Vagina (tissue), 2 donors: ENCODE measurements at places on chromosomes 1 and 21.

GRCh38 chr1:67429011-67429527 lies 1.1 kb downstream of the SERBP1 start:
- no peak for DNase-seq

DNA sequence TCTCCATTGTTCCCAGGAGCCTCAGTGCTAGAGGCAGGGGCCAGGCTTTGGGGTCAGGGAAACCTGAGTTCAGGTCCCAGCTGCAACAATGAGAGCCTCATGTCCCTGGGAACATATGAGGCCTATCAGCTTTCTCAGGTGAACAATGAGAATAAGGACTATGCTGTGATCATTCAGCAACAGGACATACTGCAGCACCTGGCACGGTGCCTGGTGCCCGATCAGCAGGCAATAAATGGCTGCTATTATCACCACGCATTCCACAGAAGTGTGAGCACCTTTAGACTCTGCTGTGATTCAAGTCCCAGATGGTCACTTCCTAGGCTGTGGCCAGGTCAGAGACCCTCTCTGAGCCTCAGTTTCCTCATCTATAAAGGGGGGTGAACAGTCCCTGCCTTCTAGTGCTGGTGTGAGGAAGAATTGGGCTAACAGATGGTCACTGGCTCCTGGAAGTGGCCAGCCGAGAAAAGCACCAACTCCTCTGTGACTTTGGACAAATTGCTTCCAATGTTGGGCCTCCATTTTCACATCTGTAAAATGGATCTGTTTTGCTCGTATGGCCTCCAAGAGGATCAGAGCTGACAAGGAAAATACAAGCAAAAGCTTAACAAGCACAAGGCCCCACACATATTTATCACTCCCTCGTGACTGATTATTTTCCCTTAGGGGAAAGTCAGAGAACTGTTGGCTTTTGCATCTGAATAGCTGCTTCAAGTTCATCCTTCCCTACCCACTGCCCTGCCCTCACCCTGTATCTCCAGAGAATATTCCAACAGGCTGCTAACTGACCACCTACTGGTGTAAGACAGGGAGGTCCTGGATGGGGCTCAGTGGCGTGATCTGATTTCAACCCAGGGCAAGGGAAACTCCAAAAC lies 1.1 kb downstream of the SLC5A9 start:
- no peak for DNase-seq

GRCh38 chr1:240193679-240194078 lies 102.0 kb downstream of the FMN2 start:
- DNase-seq, result no peak

- DNase-seq, result no peak
Observed at GRCh38 chr1:18635070-18635577, 4.5 kb downstream of the PAX7 start.

DNA sequence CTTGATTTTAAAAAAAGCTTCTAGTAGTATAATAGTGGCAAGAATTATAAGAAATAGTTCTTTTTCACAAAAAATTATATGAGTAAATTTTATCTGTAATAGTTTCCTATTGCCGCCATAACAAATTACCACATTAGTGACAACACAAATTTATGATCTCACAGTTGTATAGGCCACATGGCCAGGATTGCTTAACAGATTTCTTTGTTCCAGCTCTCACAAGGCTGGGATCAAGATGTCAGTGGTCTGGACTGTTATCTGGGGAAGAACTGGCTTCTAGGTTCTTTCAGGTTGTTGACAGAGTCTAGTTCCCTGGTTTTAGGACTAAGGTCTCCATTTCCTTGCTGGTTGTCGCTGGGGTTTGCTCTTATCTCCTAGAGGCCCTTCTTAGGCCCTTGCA lies 236.4 kb downstream of the USP25 start:
- DNase-seq, result no peak

DNA sequence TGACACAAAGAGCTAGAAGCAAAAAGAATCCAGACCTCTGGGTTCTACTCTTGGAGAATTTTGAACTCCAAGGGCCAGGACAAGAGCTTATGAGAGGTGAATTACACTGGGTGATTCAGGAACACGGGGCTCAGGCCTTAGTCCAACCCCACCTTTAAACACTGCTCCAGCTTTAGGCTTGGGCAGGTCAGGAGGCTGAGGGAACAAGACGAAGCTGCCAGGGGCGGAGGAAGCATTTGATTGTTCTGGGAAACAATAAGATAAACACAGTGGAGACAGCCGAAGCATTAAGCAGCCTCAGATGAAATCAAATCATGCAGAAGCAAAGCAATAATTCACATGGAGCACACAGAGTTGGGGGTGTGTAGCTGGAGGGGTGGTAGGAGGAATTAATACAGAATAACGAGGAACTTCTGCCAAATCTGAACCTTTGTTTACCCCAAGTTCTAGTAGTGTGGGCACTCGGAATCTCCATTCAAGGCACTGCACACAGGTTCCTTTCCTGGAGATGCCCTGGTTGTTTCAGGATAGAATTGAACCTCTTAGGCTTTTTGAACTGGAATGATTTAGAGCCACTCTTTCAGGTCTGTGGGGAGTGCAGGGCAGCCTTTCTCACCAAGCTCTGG lies 93.2 kb downstream of the PLXNA2 start:
- no peak for DNase-seq

DNA sequence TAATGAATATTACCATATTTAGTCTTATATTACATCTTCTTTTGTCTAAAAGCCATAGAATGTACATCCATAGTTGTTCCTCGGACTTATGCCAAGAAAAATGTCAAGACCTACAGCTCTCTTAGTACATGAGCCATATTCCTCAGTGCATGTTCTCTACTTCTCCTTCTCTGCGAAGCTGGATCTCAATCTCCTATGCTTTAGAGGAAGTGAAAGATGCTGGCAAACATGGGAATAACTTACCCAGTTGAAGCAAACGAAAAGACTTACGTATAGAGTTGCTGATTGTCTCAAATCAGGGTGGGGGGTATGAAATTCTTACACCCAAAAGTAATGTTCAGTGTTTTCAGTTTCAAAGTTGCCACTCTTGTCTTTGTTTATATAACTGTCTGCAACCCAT lies 32.7 kb downstream of the OR13G1 start:
- DNase-seq, result no peak

- no peak for DNase-seq
Observed at GRCh38 chr1:53084589-53084971, 22.6 kb downstream of the PODN start.

- DNase-seq, result no peak
Observed at GRCh38 chr1:221644145-221644448, 97.8 kb downstream of the DUSP10 start.

GRCh38 chr1:21372383-21372782 lies 67.6 kb upstream of the NBPF3 start:
- no peak for DNase-seq

DNA sequence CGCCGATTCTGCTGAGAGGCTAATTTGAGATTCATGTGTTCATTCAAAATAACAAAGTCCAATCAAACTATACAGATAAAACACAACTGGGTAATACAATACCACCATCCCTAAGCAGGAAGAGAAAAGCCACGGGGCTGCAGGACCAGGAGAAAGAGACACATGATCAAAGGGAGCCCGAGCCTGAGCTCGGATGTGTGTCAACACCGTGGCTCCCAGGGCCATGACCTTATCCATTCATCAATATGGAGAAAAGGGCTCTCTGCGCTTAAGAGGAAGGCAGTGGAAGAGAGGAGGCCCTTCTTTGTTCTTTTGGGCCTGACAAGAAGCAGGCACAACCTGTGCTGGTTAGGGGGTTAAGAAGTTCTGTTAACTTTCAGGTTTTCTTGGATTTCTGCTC lies 56.7 kb downstream of the HUNK start:
- DNase-seq, result no peak

GRCh38 chr21:32186804-32187203 lies 92.0 kb downstream of the MIS18A start:
- DNase-seq, result no peak

- DNase-seq, result no peak
Observed at GRCh38 chr1:173863224-173864161, 4.3 kb downstream of the GAS5 start.

DNA sequence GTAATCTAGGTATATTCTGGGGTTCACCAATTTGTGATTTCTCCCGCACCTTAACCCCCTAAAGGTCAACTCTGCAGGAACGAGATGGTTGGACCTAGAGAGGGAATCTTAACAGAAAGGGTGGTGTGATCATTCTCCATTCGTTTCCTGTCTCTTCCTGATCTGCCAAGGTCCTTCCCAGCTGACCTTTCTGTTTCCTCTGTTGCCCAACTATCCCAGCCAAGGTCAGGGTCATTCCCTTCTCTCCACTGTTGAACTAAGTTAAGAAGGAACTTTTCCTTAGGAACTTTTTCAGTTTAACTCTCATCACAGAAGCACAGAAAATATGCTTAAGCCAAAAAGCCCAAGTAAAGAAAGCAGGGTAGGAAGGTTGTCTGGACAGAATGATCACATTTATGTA lies 49.3 kb downstream of the KAZN start:
- no peak for DNase-seq

GRCh38 chr1:246724731-246725095 lies 504 bp downstream of the SCCPDH start:
- DNase-seq, result no peak

DNA sequence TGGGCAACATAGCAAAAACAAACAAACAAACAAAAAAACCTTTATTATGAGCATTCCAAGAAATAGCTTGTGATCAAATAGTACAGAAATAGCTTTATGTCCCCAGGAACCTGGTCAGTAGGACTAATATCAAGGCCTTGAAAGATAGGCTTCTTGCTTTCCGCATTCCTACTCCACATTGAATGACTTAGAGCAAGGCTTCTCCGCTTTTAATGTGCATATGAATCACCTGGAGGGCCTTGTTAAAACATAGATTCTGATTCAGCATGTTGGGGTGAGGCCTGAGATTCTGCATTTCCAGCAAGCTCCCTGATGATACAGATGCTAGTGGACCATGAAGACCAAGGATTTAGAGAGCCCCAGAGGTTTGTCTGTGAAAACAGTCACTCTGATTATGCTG lies 17.4 kb downstream of the PLEKHA6 start:
- no peak for DNase-seq

- DNase-seq, result no peak
Observed at GRCh38 chr1:29171089-29171488, 10.6 kb downstream of the SRSF4 start.

GRCh38 chr1:1306070-1306660 lies 1.6 kb downstream of the ACAP3 start:
- no peak for DNase-seq

DNA sequence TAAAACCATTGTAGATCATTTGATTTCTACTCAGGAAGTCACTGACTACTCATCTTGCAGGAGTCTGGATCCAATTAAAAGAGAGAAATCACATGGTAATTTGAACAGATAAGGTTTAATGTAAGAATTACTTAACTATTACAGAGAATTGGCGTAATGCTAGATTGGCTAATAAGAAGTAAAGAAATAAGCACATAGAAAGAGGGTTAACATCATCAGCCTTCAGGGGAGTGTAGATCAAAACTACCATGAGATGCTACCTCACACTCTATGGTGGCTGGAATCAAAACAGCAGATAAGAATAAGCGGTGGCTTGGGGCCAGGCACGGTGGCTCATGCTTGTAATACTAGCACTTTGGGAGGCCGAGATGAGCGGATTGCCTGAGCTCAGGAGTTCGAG lies 11.7 kb downstream of the ST3GAL3 start:
- no peak for DNase-seq

GRCh38 chr1:92315766-92316599 lies 17.1 kb downstream of the RPAP2 start:
- no peak for DNase-seq

DNA sequence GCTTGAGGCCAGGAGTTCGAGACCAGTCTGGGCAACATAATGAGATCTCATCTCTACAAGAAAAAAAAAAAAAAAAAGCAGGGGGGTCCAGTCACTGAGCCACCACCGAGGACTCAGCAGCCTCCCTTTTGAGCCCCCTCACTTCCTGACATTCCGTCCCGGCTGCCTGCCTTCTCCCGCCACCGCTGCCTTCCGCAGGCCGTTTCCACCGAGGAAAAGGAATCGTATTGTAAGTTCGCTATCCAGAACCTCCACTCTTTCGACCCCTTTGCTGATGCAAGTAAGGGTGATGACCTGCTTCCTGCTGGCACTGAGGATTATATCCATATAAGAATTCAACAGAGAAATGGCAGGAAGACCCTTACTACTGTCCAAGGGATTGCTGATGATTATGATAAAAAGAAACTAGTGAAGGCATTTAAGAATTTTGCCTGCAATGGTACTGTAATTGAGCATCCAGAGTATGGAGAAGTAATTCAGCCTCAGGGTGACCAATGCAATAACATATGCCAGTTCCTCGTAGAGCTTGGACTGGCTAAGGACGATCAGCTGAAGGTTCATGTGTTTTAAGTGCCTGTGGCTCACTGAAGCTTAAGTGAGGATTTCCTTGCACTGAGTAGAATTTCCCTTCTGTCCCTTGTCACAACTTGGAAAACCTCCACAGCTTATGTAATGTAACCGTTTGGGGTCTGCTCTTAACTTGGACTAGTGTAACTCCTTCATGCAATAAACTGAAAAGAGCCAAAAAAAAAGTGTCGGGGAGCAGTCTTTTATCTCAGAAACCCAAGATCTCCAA lies 55.6 kb downstream of the GLUL start:
- no peak for DNase-seq

DNA sequence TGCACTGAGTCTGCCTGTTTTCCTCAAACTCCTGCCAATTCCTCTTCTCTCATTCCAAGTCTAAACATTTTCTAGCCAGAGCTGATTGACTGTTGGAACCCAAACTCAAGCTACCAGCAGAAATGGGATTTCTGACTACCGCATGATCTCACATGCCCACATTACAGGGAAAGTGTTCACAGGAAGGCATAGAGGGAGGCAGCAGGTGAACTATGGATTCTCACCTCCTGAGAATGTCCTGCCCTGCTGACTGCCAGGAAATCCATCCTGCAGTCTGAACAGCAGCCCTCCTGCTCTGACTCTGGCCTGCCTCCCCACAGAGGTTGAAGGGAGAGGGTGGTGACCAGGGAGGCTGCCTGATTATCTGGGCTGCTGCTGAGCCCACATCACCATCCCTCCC lies 22.5 kb downstream of the IQGAP3 start:
- no peak for DNase-seq

DNA sequence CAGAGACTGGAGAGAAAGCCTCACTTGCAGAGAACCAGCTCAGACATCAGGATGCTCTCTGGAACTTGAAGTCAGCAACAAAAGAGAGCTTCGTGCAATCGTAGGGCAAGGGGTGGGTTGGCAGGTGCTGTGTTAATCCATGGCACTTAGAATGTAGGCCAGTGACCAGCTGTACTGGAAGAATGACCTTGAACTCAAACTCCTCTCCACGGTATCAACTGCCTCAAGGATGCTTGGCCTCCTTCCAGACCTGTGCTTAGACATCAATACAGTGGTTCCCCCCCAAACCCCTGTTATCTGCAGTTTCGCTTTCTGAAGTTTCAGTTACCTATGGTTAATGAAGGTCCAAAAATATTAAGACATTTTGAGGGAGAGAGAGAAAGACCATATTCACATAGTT lies 6.5 kb downstream of the KANK4 start:
- DNase-seq, result no peak

DNA sequence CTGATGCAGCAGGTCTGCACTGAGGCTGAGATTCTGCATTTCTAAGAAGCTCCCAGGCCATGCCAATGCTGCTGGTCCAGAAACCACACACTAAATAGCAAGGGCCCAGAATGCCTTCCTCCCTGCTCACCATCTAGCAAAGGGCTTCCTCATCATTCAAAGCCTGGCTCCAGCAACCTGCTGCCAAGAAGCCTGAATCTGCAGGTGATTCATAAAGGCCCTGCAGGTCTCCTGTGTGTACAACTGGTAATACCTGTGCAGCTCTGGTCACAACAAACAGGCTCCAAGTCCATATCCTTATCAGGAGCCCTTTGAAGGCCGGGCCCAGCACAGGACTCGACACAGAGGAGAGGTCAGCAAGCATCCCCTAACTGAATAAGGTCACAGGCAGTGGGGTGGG lies 26.7 kb downstream of the GLIS1 start:
- no peak for DNase-seq

GRCh38 chr1:23564529-23565122 lies 5.3 kb upstream of the ID3 start:
- DNase-seq, result no peak
